ENCODE measurements at places on chromosomes 6 and 20.

- DNase-seq = no peak
Measured at GRCh38 chr6:33634161-33634727, 13.1 kb downstream of the ITPR3 start.

DNA sequence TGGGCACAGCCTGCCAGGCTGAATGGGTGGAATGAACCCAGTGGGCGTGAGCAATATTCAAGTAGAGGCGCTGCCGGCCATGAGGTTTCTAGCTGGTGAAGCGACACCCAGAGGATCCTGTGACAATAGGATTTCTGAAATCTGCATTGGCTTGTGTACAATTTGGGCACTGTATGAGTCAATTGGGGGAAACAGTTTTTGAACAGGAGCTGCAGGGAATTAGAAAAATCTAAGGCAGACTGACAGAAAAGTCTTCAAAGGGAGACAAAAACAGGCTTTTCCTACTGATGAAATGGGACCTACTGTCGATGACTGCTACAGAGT, 148.8 kb upstream of the PROKR2 start:
- DNase-seq = no peak

- no peak for DNase-seq
Measured at GRCh38 chr6:111922454-111923297, 49.4 kb upstream of the FYN start.

- DNase-seq = peak; percentile 46
Measured at GRCh38 chr20:5001174-5002076, at the start of gene SLC23A2. Gene SLC23A2 (minus strand): TSS chr20:5001510. CDS start chr20:4932562, 68,948 bp downstream.

GRCh38 chr20:47311967-47312681, 44.4 kb downstream of the ZMYND8 start:
- no peak for DNase-seq

DNA sequence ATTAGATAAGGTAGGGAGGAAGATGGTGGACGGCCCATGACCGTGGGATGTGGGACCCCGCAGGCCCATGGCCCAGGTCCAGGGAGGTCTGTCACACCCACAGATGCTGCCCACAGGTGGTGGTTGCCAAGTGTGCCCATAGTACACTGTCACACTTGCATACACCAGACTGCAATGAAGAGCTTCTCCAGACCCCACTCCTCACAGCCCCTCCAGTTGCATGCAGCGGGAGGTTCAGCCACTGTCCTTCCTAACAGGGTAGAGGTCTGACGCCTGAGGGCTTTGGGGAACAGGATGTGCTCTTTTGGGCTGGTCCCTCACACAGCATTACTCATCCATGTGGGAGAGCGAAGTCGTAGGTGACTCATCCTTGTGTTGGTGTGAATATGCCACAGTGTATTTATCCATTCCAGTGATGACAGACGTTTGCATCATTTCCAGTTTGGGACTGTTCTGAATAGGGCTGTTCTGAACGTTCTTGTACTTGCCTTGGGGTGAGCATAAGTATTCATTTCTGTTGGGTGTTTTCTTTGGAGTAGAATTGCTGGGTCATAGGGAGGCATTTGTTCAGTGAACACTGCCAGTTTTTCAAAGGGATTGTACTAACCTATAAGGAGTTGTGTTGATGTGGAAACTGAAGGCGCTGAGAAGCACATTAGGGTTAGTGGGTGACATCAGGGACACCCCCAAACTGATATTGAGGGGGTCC, 10.1 kb upstream of the PYGB start:
- DNase-seq = no peak

DNA sequence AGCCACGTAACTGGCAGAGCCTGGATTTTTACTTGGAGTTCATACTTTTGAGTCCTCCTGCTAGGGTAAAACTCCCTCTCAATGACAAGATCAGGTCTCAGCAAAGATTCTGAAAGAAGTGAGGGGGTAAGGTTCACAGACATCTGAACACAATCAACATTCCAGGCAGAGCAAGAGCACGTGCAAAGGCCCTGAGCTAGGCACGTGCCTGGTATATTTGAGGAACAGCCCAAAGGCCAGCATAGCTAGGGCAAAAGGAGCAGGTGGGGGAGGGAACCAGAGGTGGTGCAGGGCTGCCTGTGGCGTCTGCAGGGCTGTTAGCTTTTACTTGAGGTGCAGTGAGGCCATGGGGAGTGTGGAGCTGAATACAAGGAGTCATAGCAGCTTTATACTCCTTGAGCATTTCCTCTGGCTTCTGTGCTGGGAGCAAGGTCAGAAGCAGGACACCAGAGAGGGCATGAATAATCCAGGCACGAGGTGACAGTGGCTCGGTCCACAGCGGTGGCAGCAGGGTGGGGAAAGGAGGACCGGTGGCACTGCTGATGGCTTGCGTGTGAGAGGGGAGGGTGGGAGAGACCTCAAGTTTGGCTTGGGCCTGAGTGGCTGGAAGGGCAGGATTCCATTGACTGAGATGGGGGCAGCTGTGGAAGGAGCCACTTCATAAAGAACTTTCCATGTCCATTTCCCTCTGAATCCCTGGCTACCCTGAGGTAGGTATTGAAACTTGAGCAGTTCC, 57.0 kb downstream of the DLGAP4 start:
- no peak for DNase-seq

DNA sequence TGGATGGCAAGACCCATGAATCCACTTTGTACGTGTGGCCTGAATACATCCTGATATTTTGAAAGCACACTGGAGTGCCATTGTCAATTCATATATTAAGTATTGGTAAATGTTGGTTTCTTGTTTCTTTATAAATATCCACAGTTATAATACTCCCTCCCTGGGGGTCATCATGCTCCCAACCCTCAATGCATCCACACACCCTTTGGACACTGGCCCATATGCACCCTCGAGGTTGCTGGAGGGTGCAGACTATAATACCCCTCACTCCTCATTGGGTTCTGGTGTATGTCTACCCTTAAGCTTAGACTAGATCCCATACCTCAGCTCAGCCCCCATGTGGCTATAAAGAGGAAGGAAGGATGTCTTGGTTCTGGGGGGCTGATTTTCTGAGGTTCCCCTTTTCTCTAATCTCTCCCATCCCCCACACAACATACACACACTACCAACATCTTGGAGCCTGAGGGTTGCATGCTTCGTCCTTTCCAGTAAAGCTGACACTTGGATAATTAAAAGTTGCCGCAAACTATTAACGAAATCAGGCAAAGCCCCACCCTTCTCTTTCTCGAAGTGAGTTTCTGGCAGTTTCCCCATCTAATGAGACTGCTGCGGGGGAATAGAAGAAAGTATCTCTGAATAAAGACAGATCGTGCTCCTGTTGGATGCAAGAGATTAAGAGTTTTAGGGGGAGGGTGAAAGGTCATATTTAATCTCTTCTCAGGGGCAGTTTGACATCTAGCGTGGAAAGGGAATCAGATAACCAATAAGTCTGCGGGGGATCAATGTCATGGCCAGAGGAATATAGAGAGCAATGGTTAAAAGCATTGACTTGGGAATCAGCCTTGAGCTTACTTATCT, 7.4 kb downstream of the PIM1 start:
- no peak for DNase-seq

DNA sequence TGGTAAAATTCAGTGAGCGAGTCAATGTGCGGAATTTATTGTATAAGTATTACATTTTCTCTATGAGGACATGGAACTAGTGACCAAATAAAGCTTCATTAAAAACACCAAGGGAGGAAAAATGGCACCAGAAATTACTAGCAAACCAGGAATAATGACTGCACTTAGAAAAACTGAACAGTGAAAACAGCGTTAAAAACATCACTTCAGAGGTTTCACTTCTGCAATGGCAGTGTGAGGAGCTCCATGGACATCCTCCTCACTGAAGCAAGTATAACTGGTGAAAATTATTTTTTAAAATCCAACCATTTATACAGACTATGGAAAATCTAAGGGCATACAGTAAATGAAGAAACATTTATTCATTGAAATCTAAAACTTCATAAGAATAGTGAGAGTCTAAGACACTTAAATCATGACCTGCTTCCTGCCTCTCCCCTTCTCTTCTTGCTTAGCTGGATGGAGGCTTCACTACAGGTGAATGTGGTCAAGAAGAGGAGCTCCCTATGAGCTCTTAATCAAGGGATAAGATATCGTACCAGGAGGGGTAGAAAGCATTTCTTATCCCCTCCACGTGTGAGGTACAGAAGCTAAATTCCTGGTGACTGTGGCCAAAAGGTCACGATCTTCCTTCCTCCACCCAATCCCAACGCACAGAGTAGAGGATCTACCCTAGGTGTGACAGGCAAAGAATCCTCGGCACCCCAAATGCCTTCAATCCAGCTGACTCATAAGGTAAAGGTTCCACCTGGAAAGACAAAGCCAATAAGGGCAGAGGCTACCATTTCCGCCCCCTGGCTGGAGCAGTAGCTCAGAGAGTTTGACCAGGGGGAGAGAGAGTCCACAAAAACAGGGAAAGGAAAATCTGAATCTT, 12.3 kb upstream of the ASF1A start:
- no peak for DNase-seq

- DNase-seq = no peak
Measured at GRCh38 chr6:127924440-127924839, 23.6 kb upstream of the THEMIS start.

DNA sequence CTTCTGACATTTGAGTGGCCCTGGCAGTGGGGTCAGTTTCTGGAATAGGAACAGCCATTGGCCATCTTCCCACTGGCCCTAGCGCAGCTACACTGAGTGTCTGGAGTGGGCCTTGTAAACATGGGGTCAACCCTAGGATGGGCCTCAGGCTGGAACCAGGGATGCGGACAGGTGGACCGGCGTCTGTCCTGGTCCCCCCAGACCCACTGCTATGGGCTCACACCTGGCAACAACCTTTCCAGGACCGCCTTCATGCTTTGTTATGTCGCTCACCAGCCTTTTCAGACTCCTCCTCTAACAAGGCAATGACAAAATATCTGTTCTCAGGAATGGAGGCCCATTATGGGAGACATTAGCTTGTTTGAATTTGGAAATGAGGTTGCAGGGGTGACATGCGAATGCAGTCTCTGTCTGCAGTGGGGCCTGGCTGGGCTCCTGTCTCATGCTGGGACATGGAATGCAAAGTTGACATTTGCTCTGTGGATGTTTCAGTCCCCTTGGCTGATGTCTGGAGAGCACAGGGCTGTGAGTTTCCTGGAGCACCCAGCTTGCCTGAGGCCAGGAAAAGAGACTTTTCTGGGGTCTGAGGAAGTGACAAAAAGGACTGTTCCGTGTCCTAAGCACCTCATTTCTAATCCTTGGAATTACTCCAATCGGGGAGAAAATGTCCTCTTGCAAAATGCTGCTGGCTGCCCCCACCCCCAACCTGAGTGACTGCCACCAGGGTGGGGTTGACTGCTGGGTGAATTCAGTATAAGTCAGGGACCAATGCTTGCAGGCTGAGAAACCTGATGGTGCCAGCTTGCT, 98.7 kb upstream of the PMEPA1 start:
- no peak for DNase-seq

- DNase-seq = no peak
Measured at GRCh38 chr6:132136981-132137380, 185.8 kb upstream of the CCN2 start.

DNA sequence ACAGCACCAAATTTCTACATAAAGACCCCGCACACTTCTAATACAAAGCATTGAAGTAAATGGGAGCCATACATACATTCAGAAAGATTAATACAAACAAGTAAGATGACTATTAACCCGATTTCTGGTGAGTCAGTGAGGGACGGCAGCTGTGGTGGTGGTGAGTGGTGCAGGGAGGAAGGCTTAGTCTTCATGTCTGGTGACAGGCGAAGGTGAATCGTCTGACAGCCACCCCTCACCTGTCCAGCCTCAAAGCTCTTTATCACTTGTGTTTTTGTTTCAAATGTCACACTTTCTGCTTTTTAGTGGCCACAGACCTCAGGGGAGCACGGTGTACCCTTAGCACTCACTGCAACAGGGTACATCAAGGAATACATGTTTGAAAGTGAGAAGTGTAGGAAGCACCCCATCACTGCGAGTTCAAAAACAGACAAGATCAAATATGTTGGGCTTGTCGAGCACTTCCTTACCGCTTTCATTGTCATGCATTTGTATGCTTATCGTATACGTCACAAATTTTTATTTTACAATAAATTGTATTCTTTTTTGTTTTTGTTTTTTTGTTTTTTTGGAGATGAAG, 63.5 kb downstream of the IRF4 start:
- no peak for DNase-seq

GRCh38 chr6:13383328-13384163, 55.2 kb upstream of the TBC1D7 start:
- no peak for DNase-seq

DNA sequence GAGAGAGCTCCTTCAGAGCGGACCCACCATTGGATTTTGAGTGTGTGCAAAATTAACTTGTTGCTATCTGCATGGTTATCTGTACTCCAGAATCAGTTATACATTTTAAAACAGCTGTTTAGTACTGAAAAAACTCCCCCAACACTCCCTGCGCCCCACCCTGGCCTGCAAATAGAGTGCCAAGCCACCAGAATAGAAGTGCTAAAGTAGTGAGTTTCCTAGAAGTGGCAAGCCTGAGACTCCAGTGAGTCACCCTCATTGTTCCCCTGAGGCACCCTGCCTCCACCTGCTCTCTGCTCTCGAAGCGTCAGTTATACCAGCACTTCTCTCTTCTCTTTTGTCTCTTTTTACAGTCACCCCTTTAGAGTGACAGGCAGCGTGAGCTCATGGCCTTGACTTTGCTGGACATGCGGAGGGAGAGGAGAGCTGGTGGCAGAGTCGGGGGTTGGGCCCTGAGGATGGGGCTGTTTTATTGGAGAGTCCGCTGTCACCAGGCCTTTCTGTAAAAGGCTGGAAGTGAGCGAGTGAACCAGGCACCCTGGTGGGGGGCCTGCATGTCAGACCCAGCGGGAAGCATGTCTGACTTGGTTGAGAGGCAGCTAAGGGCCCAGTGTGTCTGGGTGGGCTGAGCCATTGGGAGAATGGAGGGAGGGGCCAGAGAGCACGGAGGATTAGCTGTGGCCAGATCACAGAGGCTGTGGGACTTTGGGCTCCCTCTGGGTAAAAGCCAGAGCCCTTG, 10.4 kb downstream of the IGF2R start:
- DNase-seq = no peak

DNA sequence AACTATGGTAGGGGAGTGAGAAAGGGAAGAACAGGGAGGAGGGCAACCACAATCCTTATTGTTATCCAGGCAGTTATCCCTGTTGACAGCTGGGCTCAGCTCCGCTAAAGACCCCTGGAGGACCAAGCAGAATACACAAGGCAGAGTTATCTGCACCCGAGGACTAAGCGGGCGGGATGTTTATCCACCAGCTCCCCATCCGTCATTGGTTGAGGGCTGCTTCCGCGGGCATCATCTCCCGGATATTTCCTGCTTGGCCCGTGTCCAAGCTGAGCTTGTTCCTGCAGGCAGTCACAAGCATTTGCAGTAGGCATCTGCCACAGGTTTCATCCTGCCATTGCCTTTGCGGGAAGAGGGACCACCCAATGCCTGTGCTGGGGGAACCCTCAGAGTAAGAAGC, 102.1 kb downstream of the DLGAP4 start:
- no peak for DNase-seq

GRCh38 chr6:43284991-43285781, 12.9 kb upstream of the SLC22A7 start:
- DNase-seq = no peak

Measured in effector CD8-positive, alpha-beta T cell (primary cell).